ENCODE measurements at places on chromosomes 5 and 9.

GRCh38 chr9:133718563-133719315 lies 19.4 kb downstream of the SARDH start:
- DNase-seq, result no peak

- no peak for DNase-seq
Measured at GRCh38 chr5:2262620-2263019, 379.9 kb upstream of the IRX4 start.

DNA sequence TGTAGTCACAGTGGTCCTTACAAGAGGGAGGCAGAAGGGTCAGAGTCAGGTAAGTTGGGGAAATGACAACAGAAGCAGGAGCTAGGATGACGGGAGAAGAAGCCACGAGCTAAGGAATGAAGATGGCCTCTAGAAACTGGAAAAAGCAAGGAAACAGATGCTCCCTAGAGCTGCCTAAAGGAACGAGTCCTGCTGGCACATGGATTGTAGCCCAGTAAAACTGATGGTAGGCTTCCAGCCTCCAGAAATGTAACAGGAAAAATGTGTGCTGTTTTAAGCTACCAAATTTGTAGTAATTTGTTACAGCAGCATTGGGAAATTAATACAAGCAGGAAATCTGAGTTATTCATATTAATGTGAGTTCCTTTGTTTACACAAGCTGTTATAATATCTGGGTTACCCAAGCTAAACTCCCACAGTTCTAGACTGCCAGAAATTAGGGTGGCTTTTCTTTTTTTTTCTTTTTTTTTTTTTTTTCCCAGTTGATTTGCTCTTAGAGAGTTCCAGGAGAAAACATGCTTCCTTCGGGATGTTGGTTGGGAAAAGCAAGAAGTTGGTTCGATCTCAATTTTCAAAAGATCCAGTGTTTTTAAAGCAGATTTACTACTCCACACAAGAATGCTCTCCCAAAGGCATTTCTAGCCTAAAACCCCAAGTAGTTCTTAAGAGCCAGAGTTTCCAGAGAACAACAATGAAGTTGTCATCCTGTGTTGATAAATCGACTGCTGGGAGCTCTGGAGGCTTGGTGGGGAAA lies 400.0 kb upstream of the SLC24A2 start:
- DNase-seq, result no peak

GRCh38 chr5:53779541-53779981 lies 219.1 kb downstream of the NDUFS4 start:
- no peak for DNase-seq

- DNase-seq, result no peak
Measured at GRCh38 chr5:79285833-79286232, 49.9 kb downstream of the JMY start.

DNA sequence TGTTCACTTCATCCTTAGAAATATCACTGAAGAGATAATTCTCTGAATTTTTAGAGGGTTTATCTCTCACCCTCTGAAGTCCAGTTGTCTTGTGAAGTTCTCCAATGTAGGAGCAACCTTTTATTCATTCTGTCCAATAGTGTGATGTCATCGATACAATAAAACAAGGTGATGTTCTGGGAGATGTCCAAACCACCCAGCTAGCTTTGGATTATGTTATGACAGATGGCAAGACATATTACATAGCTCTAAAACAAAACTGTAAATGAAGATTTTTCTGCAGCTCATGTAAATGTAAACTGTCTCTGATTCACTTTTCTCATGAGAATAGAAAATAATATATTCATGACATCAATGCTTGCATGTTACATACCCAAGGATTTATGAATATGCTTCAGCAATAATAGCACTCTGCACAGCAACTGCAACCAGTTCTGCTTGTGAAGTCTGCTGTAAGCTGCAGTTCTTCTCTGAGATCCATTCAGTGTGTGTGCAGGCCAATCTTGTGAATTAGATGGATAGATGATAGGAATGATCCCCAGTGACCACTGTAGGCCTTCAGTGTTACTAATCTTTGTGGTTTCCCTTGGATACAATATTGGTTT lies 172.6 kb upstream of the CDH12 start:
- DNase-seq, result no peak
